Kidney (tissue), 22 donors: ENCODE measurements at places on chromosomes 2 and 18. TPM values are rescaled to one million over a fixed set of nuclear protein-coding genes. Genes with fewer than 3 reads are reported as not detected.

DNA sequence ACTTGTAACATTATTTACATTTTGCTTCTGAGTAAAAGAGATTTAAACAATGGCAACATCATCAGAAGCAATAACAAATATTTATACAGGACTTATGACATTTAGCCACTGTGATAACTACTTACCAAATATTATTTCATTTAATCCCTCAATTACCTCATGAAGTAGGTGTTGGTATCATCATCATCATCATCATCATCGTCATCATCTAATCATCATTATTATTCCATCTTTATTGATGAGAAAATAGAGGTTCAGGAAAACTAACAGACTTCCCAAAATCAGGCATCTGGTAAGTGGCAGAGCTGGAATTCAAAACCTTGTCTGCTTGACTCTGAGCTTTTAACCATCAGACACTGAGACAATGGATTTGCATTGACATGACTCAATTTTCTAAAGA, 204.4 kb downstream of the NCKAP5 start:
- no peaks in the 10 kb centered on the region for H3K27me3 ChIP-seq
- H3K4me1 ChIP-seq = no peaks in the 10 kb centered on the region
- no peak overlapping the region for H3K4me3 ChIP-seq
- H3K27ac ChIP-seq = no peak overlapping the region
- H3K36me3 ChIP-seq = no peaks in the 10 kb centered on the region

GRCh38 chr18:39318008-39318407, 1752.4 kb upstream of the CELF4 start:
- DNase-seq = no peak
- H3K4me1 ChIP-seq = no peaks in the 10 kb centered on the region
- H3K27me3 ChIP-seq = no peaks in the 10 kb centered on the region

GRCh38 chr2:98282109-98282508, 64.1 kb upstream of the CNGA3 start:
- no peaks in the 10 kb centered on the region for H3K27me3 ChIP-seq
- no peak for DNase-seq
- no peak overlapping the region for H3K27ac ChIP-seq

DNA sequence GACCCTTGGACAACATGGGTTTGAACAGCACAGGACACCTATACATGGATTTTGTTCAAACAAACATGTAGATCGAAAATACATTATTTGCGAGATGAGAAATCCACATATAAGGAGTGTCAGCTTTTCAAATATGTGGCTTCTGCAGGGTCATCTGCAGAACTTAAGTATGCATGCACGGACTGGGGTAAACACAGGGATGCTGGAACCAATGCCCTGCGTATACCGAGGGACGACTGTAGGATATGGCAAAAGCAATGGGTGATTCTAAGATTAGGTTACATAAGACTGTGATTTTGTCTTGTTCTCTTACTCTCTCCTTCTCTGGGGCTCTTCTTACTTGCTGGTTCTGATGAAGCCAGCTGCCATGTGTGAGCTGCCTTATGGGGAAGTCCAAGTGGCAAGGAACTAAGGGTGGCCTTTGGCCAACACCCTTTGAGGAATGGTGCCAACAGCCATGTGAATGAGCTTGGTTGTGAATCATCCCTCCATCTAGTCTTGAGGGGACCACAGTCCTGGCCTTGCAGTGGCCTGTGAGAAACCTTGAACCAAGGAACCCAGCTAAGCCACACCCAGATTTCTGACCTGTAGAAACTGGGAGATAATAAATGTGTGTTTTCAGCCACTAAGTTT, 66.5 kb downstream of the EVA1A start:
- H3K4me1 ChIP-seq = no peaks in the 10 kb centered on the region
- H3K27ac ChIP-seq = no peak overlapping the region
- no peaks in the 10 kb centered on the region for H3K36me3 ChIP-seq
- H3K27me3 ChIP-seq = no peaks in the 10 kb centered on the region
- no peak overlapping the region for H3K4me3 ChIP-seq

- H3K4me1 ChIP-seq = no peaks in the 10 kb centered on the region
- H3K27me3 ChIP-seq = no peaks in the 10 kb centered on the region
- no peak for DNase-seq
- no peak overlapping the region for H3K4me3 ChIP-seq
- no peaks in the 10 kb centered on the region for H3K36me3 ChIP-seq
- no peak overlapping the region for H3K27ac ChIP-seq
Measured at GRCh38 chr18:35460736-35461161, 37.0 kb downstream of the INO80C start.

DNA sequence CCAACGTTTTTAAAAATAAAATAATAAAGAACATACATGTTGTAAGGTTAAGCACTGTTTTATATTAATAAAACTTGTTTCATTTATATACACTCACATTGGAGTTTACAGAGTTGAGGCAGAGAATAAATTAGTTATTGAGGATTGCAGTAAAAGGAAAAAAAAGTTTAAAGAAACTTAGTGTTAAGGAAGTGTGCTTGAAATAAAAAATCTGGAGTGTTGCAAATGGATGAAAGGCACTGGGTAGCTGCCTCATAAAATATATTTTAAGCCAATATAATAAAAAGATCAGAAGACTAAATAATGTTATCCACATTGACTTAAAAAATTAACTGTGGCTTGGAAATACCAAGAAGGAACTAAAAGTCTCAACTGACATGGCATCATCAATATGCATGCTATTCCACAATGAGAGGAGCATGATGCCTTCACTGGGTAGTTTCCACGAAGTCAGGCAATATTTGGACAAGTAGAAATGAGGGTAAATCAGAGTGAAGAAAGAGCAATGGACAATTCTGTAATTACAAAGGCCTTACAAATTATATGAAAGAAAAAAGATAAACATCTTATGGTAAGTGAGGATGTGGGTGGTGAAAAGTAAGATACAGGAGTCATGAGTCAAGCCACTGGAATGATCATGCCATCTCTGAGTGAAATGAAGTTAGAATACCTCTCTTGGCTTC, 2.5 kb downstream of the GALNT3 start:
- H3K36me3 ChIP-seq = no peaks in the 10 kb centered on the region
- H3K4me1 ChIP-seq = no peaks in the 10 kb centered on the region
- no peak for DNase-seq
- H3K4me3 ChIP-seq = no peak overlapping the region
- no peak overlapping the region for H3K27ac ChIP-seq
- H3K27me3 ChIP-seq = peaks cover 6% of the 10 kb centered on the region

GRCh38 chr2:46978723-46979122, 63.1 kb upstream of the MCFD2 start:
- no peak overlapping the region for H3K27ac ChIP-seq
- H3K27me3 ChIP-seq = no peaks in the 10 kb centered on the region
- no peaks in the 10 kb centered on the region for H3K4me1 ChIP-seq
- no peak for DNase-seq

DNA sequence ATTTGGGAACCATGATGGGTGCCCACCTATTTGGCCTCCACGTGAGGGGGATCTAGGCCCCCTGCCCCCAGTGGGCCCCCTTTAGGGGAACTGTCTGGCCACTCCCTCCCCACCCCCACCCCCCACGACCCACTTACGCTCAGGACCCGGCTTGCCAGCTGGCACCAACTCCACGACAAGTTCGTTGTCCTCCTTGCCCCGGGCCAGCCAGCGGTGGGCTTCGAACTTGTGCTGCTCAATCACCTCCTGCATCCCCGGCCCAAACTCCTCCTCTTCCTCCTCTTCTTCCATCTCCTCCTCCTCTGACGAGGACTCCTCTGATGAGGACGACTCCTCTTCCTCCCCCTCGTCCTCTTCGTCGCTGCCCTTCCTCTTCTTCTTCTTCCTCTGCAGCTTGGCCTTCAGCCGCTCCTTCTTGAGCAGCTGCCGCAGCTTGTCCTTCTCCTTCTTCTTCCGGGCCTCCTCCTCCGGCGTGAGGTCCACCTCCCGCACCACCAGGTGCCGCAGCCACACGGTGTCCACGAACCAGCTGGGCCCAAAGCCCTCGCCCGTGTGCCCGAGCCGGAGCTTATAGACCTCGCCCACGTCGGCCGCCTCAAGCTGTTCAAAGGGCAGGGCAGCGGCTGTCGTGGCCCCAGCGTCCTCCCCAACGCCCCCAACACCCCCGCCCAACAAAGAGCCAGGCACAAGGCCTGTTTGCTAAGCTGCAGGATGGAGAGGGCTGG, 96.9 kb downstream of the LOXHD1 start:
- no peak overlapping the region for H3K27ac ChIP-seq
- H3K36me3 ChIP-seq = no peaks in the 10 kb centered on the region
- no peaks in the 10 kb centered on the region for H3K27me3 ChIP-seq
- no peak overlapping the region for H3K4me3 ChIP-seq
- H3K4me1 ChIP-seq = no peaks in the 10 kb centered on the region

DNA sequence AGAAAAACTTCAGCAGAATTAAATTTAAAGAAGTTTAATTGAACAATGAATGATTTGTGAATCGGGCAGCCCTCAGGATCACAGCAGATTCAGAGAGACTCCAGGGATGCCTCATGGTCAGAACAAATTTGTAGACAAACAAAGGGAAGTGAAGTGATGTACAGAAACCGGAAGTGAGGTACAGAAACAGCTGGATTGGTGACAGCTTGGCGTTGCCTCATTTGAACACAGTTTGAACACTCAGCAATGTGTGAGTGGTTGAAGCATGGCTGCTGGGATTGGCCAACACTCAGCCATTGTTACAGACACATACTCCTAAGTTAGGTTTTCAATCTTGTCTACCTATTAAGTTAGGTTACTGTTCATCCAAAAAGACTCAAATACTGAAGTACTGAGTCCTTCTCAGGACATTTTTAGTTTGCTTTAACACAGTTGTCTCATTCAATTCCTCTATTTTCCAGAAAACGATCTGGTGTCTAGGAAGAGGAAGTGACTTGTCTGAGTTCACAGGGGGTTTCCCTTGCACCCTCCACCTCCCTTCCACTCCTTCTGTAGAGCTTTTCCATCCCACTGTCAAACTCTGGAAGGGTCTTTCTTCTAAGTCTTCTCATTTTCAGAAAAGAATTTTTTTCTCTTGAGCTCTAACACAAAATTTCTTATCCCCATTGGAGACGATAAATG, 137.9 kb downstream of the SLC4A3 start:
- no peak overlapping the region for H3K27ac ChIP-seq
- no peaks in the 10 kb centered on the region for H3K27me3 ChIP-seq
- H3K4me1 ChIP-seq = no peaks in the 10 kb centered on the region
- H3K4me3 ChIP-seq = no peak overlapping the region
- H3K36me3 ChIP-seq = no peaks in the 10 kb centered on the region

DNA sequence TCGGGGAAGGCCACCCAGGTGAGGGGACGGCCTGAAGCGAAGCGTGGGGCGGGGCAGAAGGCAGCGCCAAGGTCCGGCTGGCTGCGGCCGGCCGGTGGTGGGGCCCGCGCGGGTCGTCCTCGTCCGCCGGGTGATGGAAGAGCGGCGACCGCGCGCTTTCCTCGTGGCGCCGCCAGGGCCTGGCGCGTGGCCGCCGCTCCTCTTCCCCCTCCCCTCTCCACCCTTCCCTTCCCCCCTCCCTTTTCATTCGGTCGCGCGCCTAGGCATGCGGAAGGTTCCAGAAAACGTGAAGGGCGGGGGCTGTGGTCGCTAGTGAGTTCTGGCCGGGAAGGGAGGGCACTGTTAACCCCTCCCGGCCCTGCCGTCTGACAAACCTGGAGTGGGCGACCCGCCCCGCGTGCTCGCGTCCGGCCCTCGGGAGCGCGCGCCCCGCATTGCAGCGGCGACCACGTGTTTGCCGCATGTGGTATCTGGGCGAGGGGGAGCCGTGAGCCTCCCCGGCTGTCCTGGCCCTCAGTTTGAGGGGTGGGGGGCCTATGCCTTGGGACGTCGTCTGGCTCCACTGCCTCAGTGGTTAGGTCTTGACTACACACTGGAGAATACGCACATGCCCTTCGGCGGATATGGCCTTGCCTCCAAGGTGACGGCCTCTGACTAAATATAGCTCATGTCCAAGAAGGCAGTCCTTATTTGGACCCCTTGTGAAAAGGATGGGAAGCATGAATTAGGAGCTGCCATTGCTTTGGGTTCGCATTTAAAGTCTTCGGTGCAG, 579 bp downstream of the MAT2A start:
- H3K4me3 ChIP-seq = peak overlapping the region; percentile 88
- H3K27ac ChIP-seq = peak overlapping the region; percentile 100
- peaks cover 11% of the 10 kb centered on the region for H3K4me1 ChIP-seq
- H3K27me3 ChIP-seq = no peaks in the 10 kb centered on the region
- DNase-seq = peak; percentile 76

DNA sequence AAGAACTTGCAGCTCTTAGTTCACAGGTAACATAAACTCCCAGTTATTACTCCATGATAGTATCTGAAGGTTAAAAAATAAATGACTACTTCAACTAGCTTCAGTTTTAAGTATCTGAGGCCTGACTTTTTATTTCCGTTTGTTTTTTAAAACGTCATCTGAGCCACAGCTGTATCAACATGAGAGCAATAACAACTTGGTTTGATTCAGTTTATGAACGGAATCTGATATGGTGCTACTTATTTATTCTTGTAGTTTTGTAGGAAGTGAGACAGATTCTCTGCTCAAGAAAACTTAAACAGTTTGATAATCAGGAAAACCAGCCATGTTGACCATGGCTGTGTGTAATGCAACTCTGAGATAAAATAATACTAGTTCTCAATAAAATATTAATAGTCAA, 34.9 kb downstream of the NAB1 start:
- H3K4me1 ChIP-seq = no peaks in the 10 kb centered on the region
- no peak overlapping the region for H3K4me3 ChIP-seq
- peak; percentile 43 for DNase-seq
- peaks cover 2% of the 10 kb centered on the region for H3K36me3 ChIP-seq

- no peak overlapping the region for H3K27ac ChIP-seq
- H3K27me3 ChIP-seq = no peaks in the 10 kb centered on the region
- no peaks in the 10 kb centered on the region for H3K36me3 ChIP-seq
- no peak for DNase-seq
- no peaks in the 10 kb centered on the region for H3K4me1 ChIP-seq
Measured at GRCh38 chr2:128644156-128644555, 325.5 kb upstream of the HS6ST1 start.

DNA sequence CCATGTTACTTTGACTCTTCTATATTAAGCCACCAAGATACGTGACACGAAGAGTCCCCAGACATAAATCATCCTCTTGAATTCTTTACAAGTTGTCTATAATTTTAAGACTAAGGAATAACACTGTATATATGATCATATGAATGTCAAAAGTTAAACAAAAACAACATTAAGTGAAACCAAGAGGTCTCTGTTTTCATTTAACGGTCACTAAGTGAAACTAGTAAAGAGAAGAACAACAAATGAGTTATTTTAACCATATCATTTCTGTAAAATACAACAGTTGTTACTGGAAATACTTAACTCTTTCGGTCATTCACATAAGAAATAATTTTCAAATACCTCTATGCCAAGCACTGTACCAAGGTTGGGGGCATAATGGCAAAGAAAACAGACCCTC, 45.7 kb upstream of the STK17B start:
- H3K36me3 ChIP-seq = no peaks in the 10 kb centered on the region
- H3K27ac ChIP-seq = no peak overlapping the region
- H3K4me1 ChIP-seq = no peaks in the 10 kb centered on the region
- H3K4me3 ChIP-seq = no peak overlapping the region

- no peak overlapping the region for H3K4me3 ChIP-seq
- no peak overlapping the region for H3K27ac ChIP-seq
- no peaks in the 10 kb centered on the region for H3K4me1 ChIP-seq
- no peak for DNase-seq
- H3K27me3 ChIP-seq = no peaks in the 10 kb centered on the region
- no peaks in the 10 kb centered on the region for H3K36me3 ChIP-seq
Measured at GRCh38 chr18:53797998-53798495, 426.4 kb downstream of the MBD2 start.

The LINC00305 gene
- not detected for total RNA-seq

The METAP1D gene
- total RNA-seq = 6.2 TPM

The POTEJ gene
- not detected for total RNA-seq

The OSR1 gene
- 1.6 TPM for total RNA-seq

The SERPINB12 gene
- total RNA-seq = not detected
